Stimulated activated CD4-positive, alpha-beta T cell treated with anti-CD3 and anti-CD28 coated beads, Interleukin-1b, Interleukin-23, amount 100 ng/mL, for 1 hour (primary cell): ENCODE measurements at places on chromosomes 1 and 21.

DNA sequence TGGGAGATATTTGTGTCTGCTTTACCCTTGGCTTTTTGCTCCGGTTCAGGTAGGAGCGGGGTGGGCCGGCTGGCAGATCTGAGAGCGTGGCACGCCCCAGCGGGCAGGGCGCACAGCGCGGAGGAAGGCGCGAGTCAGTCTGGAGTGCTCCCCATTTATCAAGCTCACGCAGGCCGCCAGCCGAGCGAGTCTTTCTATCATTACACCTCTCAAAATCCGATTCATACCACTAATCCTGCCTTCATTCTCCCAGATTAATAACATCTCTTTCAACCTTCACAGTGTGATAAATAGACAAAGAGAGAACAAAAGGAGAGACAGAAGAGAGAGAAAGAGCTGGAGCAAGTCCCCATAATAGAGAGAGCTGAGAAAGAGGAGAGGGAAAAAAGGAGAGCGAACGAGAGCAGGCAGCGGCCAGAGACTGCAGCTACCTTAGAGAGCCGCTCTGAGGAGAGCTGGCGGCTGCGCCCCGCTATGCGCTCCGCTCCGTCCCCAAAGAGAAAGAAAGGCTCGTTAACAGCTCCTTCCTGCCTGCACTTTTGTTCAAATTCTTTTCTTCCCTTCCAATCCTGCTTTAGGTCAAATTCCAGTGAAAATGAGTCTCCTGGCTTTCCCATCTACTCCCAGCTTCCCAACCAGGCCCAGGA lies 48.0 kb downstream of the DMAP1 start:
- DNase-seq = no peak

DNA sequence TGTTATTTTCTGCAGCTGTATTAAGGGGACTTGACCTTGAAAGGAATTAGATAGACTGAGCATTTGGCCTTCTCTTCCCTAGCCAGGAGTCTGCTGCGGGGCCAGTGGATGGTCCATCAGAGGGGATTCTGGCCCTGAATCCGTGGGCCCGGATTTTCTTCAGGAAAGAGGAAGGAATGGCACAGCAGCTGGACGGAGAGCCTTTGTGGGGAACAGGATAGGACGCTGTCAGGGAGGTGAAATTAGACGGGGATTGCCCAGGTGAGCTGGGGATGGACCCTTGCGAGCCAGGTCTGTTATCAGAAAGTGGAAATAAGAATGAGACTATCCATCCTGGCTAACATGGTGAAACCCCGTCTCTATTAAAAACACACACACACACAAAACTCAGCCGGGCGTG lies 1.7 kb upstream of the C2CD2 start:
- DNase-seq = no peak

GRCh38 chr1:201883786-201884185 lies 4.9 kb upstream of the SHISA4 start:
- DNase-seq = no peak

DNA sequence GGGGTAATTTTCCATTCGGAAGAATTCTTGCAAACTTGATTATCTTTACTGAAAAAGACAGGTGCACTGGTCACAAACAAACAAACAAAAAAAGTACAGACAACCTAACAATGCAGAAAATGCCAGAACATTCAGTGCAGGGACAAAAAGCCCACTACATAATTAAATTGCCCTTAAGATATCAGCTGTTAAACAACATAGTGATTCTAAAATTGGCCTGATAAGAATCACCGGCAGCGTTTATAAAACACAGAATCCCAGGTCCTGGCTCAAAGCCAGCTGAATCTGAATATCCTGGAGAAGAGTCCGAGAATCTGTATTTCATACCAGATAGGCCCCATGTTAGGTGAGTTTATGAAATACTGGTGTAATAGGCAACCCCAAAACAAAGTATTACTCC lies 6.1 kb downstream of the PLPP3 start:
- DNase-seq = no peak

DNA sequence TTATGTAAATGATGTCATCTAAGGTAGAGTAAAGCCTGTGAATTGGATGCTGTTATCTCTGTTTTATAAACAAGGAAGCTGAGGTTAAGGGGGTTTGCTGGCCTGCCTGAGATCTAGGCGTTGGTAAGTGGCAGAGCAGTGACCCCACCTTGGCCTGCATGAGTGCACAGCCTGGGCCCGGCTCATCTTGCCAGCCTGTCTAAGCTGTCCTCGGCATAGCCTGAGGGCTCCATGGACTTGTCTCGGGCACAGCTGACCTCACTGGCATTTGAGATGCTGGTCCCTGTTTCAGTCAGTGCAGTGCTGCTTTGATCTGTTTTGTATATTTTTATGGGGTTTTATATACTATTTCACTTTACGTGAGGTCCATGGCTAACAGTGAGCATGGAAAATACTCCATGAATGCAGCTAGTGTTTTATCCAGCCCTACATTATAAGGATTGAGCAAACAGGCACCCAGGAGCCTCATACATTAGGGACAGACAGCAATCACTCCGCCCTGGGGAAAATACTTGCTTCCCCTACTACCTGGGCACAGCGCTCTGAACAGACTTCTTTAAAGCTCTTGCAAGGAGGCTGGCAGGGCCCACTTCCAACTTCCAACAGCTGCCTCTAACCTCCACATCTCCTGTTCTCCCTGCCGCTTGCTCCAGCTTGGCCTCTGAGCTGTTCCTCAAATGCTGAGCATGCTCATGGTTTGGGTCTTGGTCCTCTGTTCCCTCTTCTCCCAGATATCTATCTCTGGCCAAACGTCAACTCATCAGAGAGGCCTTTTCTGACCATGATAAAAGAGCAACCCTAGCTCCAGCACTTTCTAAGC lies 150.6 kb upstream of the HMGB4 start:
- DNase-seq = no peak

- DNase-seq = no peak
These were observed 749 bp downstream of the AKIRIN1 start for GRCh38 chr1:38991638-38992411.

DNA sequence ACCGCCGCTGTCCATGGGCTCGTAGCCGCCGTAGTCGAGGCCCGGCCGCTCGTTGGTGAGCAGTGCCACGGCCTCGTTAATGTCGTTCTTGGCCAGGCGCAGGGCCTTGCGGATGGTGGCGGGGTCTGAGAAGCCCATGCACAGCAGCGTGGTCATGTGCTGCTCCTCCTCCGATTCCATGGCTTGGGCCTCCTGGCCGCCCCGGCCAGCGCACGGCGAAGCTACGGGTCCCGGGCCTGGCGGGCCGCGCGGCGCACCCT lies 300 bp downstream of the USP24 start:
- DNase-seq = no peak

GRCh38 chr1:171191992-171192391 lies 6.9 kb downstream of the FMO2 start:
- DNase-seq = no peak

DNA sequence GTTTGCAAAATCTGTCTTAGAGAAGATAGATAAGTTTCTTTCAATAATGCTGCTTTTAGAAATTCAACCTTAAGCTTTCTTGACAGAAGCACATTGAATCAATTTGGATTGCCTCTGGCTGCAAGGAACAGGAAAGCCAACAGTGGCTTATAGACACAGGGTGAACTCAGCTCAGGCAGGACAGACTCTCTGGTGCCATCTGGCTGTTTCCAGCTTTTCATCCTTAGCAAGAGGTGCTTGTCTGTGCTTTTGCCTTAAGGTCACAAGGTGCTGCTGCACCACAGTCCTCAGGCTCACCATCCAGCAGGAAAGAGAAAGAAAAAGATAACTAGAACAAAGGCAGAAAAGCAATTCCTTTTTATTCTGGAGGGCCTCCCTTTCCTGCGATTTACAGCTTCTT lies 93.7 kb upstream of the ETS2 start:
- no peak for DNase-seq

- no peak for DNase-seq
These were observed 89.0 kb upstream of the CD34 start for GRCh38 chr1:207999972-208000371.

DNA sequence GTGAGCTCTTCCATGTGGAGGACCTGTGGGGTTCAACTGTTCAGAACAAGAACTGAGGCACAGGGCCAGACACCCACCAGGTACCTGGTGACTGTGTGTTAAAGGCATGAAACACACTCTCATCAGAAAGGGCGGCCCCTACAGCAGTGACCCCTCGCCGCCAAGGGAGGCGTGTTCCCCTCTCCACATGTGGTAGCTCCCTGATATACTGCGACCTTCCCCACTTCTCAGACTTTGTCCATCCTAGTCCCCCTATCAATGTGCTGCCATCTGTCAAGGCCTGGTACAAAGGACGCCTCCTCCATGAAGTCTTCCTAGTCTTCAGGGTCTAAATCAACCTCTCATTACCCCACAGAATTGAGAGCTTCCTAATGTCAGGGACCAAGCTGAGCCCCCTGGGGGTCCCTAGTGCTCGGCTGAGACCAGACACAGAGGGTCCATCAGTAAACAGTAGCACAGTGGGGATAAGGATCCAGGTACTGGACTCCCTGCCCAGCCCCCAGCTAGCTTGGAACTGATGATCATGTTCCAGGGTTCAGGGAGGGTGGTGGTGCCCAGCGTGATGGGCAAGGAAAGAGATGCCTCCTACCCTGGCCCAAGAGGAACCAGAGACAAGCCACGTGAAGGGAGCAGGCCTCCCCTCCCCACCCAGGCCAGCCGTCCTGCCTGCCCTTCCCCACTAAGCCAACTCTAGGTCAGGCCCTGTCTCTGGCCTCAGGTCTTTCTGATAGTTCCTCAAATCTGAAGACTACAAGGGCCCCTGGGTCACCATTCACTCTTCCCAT lies 10.3 kb downstream of the SDC3 start:
- DNase-seq = no peak

DNA sequence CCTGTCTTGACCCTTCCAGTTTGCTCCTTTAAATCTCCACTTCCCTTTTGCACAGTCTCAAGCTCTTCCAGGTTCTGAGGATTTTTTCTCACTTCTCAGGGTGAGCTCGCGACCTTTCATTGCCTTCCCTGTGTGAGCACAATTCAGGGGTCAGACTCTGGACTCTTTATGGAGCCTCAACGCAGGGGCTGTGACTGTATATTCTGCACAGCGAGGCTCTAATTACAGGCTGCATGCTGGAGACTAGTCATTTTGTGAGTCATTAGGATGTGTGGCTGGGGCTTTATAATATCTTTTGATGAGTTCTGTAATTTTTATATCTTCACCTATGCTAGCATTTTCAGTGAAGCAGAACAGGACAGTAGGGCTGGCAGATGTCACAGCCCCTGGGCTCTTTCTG lies 270.7 kb downstream of the KAZN start:
- DNase-seq = no peak

DNA sequence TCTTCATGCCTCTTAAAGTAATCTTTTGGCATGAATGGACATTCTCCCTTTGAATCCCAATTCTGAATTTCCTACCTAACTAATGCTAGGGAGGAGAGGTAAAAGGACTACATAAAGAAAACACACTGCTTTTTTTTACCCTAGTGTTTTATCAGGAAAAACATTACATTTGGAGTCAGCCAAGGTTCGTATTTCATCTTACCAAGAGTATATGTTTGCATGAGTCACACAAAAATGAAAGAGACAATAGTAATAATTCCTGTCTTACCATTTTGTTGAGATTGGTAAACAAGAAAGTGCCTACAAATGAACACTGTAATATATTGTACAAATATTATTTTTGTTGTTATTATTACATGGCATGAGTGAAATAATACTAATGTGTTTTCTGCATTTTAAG lies 112.9 kb upstream of the WARS2 start:
- no peak for DNase-seq

DNA sequence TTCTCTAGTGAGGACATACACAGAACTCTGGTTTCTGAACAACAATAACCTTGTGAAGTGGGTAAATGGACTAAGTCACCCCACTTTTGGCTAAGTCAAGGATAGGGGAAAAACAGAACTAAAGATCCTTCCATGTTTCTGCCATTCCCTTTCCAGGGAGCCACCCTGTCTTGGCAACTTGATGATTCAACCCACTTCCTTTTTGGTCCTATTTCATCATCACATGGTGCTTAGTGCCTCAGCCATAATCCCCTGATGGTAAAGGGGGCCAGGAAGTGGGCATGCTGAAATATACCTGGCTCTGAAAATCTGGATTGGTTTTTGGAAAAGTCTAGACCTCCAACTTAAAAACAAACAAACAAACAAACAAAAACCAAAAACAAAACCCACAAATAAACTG lies 206.4 kb upstream of the FOXD3 start:
- DNase-seq = no peak

GRCh38 chr1:202172015-202172355 lies 11.6 kb upstream of the PTPN7 start:
- DNase-seq = no peak

GRCh38 chr1:26740952-26741351 lies 45.1 kb downstream of the ARID1A start:
- DNase-seq = no peak

GRCh38 chr1:53367503-53368313 lies 39.8 kb upstream of the LRP8 start:
- no peak for DNase-seq

DNA sequence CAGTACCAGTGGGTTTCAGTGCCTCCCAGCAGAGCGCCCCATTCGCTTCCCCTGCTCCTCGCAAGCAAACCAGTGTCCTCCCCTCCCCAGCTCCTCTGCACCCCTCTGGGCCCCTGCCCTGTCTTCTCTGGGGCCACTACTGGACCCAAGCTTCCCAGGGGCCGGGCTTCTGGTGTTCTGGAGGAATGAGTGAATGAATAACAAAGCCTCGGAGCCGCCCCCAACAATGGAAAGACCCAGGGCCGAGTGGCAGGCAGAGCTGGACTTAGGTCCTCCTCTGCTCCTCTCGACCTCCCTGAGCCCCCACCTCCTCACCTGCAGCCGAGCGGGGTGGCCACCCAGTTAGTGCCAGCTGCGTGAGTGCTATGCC lies 37.6 kb downstream of the MATN1 start:
- no peak for DNase-seq

- no peak for DNase-seq
These were observed 10.4 kb downstream of the BARHL2 start for GRCh38 chr1:90706437-90707362.

DNA sequence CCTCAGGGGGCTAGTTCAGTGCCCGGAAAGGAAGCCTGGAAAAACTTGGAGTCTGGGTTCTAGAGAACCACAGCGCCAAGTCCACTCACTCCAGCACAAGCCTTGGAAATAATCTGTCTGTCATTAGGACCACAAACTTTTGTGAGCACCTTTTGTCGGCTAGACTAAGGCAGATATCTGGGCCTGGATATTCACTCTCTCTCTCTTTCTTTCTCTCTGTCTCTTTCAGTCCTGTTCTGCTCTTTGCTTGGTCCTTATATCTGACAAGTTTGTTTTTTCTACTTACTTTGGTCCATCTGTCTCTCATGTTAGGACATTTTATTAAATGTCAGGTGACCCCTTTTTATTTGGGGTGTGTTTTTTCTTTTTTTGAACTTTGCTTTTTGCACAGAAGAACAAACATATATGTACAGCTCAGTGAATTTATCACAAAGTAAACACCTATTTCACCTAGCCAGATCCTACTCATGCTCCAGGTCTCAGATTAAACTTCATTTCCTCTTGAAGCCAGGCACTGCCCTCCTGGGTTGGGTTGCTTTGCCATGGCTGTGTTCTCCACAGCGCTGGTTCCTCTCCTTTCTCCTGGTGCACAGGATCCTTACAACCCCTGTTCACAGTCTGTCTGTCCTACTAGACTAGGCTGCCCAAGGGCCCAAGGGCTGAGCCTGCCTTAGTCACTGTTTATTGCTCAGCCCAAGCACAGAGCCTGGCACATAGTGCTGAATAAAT lies 40.8 kb downstream of the TCEANC2 start:
- no peak for DNase-seq

GRCh38 chr1:154304664-154305337 lies 16.1 kb upstream of the AQP10 start:
- no peak for DNase-seq

GRCh38 chr1:209307846-209308245 lies 275.7 kb upstream of the CAMK1G start:
- no peak for DNase-seq

GRCh38 chr1:24085546-24085945 lies 26.4 kb downstream of the MYOM3 start:
- no peak for DNase-seq

GRCh38 chr1:248421384-248421783 lies 18.5 kb downstream of the OR2T1 start:
- DNase-seq = no peak
